Stimulated activated CD8-positive, alpha-beta memory T cell treated with anti-CD3 and anti-CD28 coated beads, Interleukin-4, amount 100 ng/mL, for 1 hour (primary cell): ENCODE measurements at places on chromosomes 12 and 14.

DNA sequence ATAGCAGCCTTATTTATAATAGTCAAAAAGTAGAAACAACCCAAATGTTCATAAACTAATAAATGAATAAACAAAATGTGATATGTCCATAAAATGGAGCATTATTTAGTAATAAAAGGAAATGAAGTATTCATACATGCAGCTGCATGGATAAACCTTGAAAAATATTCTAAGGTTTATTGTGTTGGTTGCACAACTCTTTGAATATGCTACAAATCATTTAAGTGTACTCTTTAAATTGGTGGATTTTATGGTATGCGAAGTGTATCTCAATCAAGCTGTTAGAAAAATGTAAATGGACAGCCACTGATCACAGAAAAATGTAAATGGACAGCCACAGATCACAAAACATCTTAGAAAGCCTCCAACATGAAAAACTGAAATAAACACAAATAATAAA, 73.2 kb upstream of the SLC38A4 start:
- no peak for DNase-seq

GRCh38 chr14:74219277-74220205, 19.7 kb upstream of the VSX2 start:
- DNase-seq: no peak

DNA sequence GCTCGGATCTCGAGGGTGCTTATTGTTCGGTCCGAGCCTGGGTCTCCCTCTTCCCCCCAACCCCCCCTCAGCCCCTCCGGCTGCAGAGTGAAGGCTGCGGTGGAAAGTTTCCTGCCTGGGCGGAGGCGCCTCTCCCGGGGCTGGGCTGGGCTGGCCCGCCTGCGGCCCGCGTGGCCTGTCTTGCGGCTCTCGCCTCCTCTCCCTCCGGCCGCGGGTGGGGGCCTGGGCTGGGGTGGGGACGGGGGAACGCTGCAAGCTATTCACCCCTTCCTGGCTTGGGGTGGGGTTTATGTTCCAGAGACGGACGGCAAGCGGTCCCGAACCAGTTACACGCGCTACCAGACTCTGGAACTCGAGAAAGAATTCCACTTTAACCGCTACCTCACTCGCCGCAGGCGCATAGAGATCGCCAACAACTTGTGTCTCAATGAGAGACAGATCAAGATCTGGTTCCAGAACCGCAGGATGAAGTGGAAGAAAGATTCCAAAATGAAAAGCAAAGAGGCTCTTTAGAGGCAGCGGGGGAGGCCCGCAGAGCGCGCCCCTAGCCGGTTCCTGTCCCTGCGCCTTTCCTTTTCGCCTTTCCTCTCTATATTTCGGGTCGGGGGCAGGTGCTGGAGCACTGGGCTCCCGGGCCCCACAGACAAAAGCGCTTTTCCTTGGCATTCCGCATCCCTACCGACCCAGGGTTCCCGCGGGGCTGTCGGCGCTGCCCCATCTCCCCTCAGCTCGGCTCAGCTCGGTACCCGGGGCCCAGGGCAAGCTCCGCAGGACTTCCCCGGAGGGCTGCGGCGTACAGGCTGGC, 1.3 kb downstream of the HOXC5 start:
- DNase-seq: no peak

GRCh38 chr14:103623883-103624482, 5.0 kb upstream of the KLC1 start:
- no peak for DNase-seq

DNA sequence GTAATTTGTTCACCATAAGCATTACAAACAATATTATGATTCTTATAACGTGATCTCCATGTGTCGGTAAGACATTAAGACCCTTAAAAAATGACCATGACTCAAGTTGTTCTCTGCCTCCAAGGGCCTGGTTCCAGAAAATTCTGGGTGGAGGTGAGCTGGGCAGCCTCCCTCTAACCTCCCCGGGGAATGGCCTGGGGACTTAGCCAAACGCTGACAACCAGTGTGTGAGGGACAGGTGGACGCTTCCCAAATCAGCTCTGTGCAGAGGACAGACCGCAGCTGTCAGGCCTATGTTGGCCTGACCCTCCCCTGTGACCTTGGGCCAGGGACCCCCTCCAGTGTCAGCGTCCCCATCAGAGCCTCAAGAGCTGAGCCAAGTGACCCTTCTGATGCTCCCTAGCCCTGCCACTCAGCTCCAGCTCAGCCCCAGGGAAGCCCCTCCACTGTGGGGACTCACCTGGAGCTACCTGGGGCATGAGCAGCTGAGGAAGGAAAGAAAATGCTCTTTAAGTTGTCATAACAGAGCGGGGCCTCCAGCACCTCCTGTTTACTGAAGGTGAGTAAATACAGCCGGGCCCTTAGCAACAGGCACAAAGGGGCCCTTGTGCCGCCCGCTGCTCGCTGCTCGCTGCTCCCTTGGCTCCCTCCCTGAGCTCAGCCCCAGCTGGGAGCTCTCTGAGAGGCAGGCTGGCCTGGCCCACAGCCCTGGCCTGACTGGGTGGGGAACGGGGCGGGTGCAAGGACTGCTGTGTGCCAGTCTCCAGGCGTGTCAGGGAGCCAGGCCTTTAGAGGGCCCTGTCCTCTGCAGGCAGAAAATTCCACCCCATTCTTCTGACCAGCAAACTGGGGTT, 116.6 kb downstream of the CALM1 start:
- no peak for DNase-seq

DNA sequence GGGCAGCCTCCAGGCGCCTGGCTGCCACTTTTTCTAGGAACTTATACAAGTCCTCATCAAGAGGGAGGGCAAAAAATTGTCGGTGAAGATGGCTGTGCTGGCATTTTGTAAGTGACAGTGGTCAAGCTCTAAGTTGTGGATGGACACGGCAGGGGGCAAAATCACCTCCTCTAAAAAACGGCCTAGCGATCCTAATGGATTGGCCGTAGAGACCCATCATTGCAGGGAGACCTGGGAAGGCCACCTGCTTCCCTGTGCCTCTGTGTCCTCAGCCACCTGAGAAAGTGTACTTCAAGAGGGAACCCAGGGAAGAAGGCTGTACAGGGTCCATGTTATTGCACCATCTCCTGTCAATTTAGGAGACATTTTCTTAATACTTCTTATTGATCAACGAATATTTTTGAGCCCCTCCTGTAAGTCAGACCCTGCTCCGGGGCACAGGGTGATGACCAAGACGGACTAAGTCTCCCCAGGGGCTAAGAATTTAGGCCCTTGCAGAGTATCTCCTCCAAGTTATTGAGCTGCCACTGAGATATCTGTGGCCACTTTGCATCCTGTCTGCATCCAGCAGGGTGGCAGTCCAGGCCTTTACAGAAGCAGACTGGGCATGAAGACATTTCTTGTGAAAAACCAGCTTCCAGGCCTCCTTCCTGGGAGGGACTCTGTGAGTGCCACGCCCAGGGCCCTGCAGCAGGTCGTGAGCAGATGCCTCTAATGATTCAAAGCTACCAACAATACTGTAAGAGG, 40.5 kb downstream of the PSMA6 start:
- DNase-seq: peak; percentile 27

- DNase-seq: no peak
Observed at GRCh38 chr12:117881517-117881916, 87.3 kb downstream of the KSR2 start.

GRCh38 chr12:132403636-132404434, 74.4 kb upstream of the GALNT9 start:
- no peak for DNase-seq

GRCh38 chr12:63809566-63809965, 29.9 kb downstream of the RXYLT1 start:
- DNase-seq: no peak

DNA sequence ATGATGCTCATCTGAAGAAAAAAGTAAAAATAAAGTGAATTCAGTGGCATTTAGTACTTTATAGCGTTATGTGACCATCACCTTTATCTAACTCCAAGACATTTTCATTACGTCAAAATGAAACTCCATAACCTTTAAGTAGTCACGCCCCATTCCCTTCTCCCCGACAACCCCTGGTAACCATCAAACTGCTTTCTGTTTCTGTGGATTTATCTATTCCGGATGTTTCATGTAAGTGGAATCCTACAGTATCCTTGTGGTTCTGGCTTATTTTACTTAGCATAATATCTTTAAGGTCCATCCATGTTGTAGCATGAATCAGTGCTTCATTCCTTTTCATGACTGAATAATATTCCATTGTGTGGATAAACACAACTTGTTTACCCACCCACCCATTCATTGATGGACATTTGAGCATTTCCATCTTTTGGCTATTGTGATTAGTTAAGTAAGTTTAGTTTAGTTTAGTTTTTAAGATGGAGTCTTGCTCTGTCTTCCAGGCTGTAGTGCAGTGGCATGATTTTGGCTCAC, 18.5 kb upstream of the MAP1LC3B2 start:
- no peak for DNase-seq

DNA sequence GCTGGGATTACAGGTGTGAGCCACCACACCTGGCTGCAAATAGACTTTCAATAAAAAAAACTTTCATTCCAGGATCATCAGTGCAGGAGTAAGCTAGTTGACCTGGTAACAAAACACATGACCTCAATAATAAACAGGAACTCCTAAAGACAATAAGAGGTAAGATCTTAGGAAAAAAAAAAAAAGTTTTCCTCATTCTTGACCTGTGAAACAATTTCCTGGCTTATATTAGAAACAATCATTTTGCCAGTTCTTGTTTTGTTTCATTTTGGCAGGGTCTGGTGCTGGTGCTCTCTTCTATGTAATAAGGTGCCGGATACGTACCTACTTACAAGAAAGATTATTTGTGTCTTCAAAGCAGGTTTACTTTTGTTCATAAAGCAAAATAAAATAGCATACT, 90.6 kb upstream of the AMN1 start:
- no peak for DNase-seq

- no peak for DNase-seq
Observed at GRCh38 chr12:46659824-46660223, 166.0 kb downstream of the SLC38A4 start.

DNA sequence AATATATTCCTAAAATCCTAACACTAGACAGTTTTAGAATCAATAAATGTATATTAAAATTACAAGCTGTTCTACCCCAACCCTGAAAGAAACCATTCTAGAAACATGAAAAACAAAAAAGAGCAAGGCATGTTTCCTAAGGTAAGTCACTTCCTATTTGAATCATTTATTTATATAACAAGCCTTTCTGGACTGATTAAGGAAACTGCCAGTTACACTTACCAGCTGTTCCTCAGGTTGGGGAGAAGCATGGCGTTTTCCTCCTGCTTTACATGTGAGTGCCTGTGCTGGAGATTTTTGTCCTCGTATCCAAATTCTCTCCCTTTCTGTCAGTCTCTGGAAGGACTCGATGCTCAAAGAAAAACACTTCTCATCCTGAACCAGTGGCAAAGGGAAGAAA, 183.3 kb downstream of the EFCAB11 start:
- DNase-seq: no peak

DNA sequence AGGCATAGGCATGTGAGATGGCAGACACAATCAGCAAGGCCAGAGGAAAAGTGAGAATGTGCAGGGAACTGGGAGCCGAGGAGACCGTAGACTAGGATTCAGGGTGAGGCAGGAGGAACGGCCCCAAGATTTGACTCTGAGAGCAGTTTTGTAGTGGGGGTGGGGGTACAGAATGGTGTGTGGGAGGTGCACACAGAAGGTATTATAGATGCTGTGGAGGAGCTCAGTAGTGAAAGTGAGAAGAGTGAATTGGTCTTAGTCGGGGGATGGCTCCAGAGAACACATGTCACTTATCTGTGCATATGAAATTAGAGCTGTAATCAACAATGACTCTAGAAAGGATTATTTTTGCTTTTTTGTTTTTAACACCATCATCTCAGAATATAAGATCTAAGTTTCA, 11.9 kb downstream of the ZNF664 start:
- no peak for DNase-seq

GRCh38 chr12:68001486-68002466, 12.5 kb downstream of the IFNG-AS1 start:
- no peak for DNase-seq

- DNase-seq: no peak
Observed at GRCh38 chr12:8904665-8905064, 9.6 kb upstream of the PHC1 start.

GRCh38 chr12:64352181-64352580, 38.4 kb downstream of the C12orf56 start:
- DNase-seq: no peak

GRCh38 chr12:77494296-77494695, 336.4 kb upstream of the NAV3 start:
- no peak for DNase-seq

- DNase-seq: no peak
Observed at GRCh38 chr14:58829594-58829993, 191.8 kb downstream of the DACT1 start.

GRCh38 chr14:71245659-71246361, 338.6 kb downstream of the PCNX1 start:
- DNase-seq: no peak

- no peak for DNase-seq
Observed at GRCh38 chr12:93180566-93180965, 197.2 kb upstream of the NUDT4 start.

DNA sequence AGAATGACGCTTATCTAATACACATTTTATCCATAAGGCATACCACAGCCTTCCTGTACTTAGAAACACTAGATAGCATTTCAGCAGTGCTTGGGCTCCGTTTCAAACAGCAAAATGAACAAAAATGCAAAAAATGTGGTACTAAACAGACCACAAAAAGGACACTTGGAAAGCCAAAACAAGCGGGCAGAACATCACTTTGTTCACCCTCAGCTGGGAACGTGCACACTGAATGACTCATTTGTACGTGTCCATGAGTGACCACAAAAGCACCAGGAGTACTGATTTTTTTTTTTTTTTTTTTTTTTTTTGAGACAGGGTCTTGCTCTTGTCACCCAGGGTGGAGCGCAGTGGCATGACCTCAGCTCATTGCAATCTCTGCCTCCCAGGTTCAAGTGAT, 8.9 kb upstream of the FOXN3 start:
- no peak for DNase-seq

GRCh38 chr12:116459011-116459875, 99.9 kb upstream of the MAP1LC3B2 start:
- DNase-seq: no peak

DNA sequence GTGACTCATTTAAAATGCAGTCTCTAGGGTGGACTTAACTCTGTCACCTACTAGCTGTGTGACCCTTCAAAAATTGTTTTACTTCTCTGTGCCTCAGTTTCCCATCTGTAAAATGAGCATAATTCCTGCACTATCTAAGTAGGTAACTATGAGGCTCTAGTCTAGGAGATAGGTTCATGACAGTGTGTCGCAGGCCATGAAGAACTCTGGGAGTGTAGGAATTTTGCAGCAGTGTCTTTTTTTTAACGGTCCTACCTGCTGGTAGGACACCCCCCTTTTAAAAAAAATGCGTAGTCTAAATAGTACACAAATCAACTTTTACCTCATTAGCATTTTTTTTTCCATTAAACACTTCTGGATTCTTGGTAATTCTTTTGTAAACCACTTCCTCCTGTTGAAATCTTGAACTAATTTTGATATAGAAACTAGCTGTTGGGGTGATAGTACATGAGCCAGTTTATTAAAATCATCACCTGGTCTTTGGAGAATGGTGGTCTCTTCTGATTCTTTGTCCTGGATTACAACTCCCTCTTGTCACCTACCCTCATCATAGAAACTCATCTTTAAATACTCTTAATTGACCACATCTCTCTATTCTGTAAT, 86.0 kb upstream of the SLC38A2 start:
- DNase-seq: no peak

GRCh38 chr12:133227281-133227852, 8.3 kb downstream of the ANHX start:
- no peak for DNase-seq

GRCh38 chr12:96720363-96720705, 186.7 kb upstream of the NEDD1 start:
- DNase-seq: no peak
